ENCODE measurements at places on chromosomes 1 and 21.

- DNase-seq, result no peak
Observed at GRCh38 chr1:25428475-25429166, 2.1 kb upstream of the MACO1 start.

GRCh38 chr21:26982767-26983166, 15.9 kb upstream of the ADAMTS5 start:
- DNase-seq, result no peak

DNA sequence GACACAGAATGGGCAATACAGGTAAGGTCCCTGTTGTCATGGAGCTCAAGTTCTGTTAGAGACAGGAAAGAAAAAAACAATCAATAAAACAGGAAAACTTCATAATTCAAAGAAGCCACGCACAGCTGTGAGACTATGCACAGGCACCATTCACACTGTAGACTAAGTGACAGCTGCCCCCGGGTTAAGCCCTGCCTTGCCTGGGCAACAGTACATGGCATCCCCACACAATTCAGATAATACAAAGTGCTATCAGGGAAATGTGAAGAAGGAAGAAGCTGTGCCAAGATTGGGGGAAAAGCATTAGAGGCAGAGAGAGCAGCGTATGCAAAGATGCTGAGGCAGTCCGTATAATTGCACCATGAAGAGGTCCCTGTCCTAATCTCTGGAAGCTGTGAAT, 9.0 kb upstream of the KCNE2 start:
- no peak for DNase-seq

GRCh38 chr1:44642255-44642654, 32.0 kb downstream of the TMEM53 start:
- no peak for DNase-seq

GRCh38 chr1:245197911-245198379, 43.2 kb downstream of the KIF26B start:
- DNase-seq, result no peak

DNA sequence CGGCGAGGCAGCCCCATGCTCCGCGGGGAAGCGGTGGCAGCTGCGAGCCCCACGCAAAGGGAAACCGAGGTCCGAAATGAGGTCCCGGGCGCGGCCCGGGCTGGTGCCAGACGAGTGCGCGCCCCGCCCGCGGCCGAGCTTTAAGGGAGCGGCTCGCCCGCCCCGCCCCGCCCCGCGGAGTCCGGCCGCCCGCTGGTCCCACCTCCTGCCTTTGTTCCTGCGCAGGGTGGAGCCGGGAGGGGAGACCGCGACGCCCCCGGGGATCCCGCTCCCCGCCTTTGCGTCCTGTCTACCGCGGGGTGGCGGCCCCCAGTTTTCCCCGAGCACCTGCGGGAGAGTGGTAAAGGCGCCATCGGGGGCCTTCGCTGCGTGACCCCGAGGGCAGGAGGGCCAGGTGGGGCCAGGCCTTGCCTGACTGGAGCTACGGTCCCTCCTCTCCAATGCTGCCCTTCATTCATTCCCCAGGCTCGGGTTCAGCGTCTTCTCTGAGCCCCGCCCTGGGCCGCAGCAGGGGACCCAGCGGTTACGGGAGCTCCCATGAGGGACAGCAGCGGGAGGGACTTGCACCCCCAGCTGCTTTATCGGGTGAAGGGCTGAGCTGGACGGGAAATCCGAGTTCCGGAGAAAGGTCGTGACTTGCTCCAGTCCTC, at the start of gene HES2:
HES2 (minus strand) TSS at position 116 of the 650 bp plus-strand sequence; CDS start at position 17, 99 bp downstream.
- no peak for DNase-seq

- no peak for DNase-seq
Observed at GRCh38 chr1:223683586-223684487, 18.3 kb upstream of the CAPN8 start.

DNA sequence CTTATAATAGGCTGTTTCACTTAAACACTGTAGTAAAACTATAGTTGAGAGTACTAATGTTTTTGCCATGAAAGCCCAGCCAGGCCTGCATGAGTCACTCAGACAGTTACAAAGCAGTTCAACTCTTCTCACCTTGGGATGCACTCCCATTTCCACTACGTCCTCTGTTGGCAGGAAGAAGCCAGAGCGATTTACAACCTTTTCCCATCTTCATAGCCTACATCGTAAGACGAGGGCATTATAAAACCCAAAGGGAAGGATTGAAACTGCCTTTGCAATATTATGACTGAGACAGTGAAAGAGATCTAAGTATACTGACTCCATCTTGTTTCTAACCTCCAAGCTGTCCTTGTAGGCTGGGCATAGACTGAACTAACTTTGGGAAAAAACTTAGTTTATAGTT, 71.8 kb upstream of the CSF1 start:
- no peak for DNase-seq

DNA sequence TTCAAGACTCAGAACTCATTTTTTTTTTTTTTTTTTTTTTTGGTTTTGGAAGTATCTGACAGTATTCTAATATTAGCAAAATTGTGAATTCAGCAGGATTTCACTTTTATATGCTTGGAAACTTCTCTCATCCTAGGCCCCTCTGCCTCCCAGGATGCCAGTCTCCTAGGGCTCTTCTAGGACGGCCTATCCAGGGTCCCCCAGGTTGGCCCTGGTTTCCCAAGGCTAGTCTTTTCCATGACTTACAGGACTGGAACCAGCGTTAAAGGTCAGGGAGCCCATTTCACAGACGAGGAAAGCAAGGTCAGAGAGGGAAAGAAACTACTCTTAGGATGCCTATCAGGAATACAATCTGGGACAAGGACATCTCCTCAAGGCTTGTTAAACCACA, 412.5 kb downstream of the PTPRU start:
- no peak for DNase-seq

DNA sequence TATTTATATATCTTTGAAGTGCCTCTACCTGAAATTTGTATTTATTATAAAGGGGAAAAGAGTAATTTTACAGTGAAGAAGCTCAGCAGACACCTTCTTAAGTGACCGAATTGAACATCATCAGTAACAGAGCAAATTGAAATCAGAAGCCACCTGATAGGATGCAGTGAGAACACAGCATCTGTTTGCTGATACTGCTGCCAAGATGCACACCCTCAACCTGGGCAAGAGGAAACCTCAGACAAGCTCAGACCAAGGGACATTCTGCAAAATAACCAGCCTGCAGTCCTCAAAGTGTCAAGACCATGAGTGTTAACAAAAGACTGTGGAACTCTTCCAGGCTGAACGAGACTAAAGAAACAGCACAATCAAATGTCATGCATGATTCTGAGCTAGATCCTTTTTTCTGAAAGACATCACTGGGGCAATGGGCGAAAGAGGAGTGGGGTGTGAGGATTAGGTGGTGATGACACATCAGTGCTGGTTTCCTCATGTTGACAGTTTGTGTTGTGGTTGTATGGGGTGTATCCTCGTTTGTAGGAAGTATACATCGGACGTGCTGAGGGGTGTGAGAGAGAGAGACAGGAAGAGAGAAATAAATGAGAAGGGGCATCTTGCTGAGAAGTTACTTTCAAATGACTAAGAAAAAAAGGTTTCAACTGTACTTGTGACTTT, 103.7 kb downstream of the ABCA4 start:
- no peak for DNase-seq

GRCh38 chr21:35724156-35724555, 336.2 kb downstream of the SETD4 start:
- DNase-seq, result no peak

- DNase-seq, result peak; percentile 28
Observed at GRCh38 chr1:94061513-94062443, 59.2 kb downstream of the ABCA4 start.

DNA sequence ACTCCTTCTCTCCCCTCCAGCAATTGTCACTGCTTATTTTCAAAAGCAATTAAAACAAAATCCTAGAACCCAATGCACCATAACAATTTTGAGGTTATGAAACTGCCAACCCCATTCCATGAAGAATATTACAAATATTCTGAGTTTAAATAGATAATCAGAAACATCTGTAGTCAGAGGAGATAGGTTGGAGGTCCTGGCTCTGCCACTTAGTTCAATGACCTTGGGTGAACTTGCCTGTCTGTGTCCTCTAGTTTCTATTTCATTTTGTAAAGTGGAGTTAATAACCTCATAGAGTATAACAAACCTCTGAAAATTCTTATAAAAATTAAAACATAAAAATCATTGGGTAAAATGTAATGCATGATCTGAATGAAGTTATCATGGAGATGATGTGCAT, 164.6 kb downstream of the KCTD3 start:
- no peak for DNase-seq

- DNase-seq, result no peak
Observed at GRCh38 chr1:164716992-164717703, 158.2 kb downstream of the PBX1 start.

DNA sequence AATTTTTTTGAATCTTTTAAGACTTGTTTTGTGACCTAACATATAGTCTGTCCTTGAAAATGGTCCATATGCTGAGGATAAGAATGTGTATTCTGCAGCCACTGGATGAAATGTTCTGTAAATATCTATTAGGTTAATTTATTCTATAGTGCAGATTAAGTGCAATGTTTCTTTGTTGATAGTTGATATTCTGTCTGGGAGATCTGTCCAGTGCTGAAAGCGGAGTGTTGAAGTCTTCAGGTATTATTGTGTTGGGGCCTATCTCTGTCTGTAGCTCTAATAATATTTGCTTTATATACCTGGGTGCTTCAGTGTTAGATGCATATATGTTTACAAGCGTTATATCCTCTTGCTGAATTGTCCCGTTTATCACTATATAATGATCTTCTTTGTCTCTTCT, 7.7 kb upstream of the KLHL12 start:
- DNase-seq, result no peak

- no peak for DNase-seq
Observed at GRCh38 chr1:84366786-84367185, 31.5 kb upstream of the DNASE2B start.

- DNase-seq, result no peak
Observed at GRCh38 chr1:27136236-27136551, 18.7 kb downstream of the SLC9A1 start.
